Endodermal cell (in vitro differentiated cells): ENCODE measurements at places on chromosomes 1 and 21. TPM values are rescaled to one million over a fixed set of nuclear protein-coding genes. Genes with fewer than 3 reads are reported as not detected.
A peak's percentile ranks its signal among the peaks of the same experiment; 100 is the strongest.

Gene SV2A
- total RNA-seq, result 23.9 and 26.2 TPM in 2 replicates

Gene HSF2BP
- 0.95 and 1.7 TPM in 2 replicates for total RNA-seq

Gene ZNF281
- 39.0 to 57.8 TPM (median 51.7 TPM) in 3 replicates for total RNA-seq

Gene HSD11B1
- total RNA-seq, result not detected in 2 replicates

Gene RGS16
- total RNA-seq, result 12.7 to 19.4 TPM (median 18.5 TPM) in 3 replicates

DNA sequence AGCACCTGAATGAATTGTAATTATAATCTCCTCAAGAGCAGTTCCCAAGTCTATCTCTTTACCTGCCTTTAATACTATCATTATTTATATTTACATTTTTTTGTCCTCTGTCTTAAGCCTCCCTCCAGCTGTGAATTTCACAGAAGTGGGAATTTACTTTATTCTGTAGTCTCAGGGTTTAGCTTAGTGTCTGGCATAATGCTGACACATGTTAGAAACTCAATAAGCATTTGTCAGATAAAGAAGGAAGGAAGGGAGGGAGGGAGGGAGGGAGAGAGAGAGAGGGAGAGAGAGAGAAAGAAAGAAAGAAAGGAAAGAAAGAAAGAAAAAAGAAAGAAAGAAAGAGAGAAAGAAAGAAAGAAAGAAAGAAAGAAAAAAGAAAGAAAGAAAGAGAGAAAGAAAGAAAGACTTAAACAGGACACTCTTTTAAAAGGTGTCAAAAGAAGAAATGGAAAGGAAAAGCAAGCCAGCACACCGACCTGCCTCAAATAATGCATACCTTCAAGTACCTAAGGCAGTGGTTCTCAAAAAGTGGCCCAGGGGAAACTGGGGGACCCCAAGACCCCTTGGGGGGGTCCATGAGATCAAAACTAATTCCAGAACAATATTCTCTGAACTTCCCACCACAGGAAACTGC lies 1.8 kb upstream of the PGLYRP4 start:
- no peaks in the 10 kb centered on the region for H3K36me3 ChIP-seq
- no peaks in the 10 kb centered on the region for H3K27me3 ChIP-seq
- DNase-seq, result peak; percentile 21
- H3K4me3 ChIP-seq, result no peak overlapping the region
- no peaks in the 10 kb centered on the region for H3K4me1 ChIP-seq
- no peak overlapping the region for H3K27ac ChIP-seq

DNA sequence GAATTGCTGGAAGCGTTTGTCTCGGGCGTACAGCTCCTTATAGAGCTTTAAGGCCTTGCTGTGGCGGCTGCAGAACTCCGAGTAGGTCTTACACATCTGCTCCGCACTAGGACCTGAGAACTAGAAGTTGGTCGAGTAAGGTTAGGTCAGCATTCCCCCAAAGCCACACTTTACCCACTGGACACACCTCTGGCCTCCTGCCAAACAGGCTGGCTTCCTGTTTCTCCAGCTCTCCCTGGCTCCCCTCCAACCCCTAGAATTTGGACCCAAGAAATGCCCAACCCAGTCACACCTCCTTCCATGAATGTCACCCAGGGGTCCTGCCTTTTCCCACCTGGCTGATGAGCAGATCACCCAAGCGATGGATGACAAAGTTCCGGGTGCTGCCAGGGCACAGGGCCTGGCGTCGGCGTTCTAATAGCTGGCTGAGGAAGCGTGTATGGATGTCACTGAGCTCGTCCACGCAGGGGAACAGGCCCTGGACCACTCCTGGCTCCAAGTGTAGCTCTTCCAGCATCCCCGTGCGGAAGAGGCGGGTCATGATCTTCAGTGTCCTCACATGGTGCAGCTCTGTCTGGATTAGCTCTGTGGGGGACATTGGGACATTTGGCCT lies 15.6 kb downstream of the ARHGEF2 start:
- DNase-seq, result no peak
- H3K4me3 ChIP-seq, result no peak overlapping the region
- peaks cover 27% of the 10 kb centered on the region for H3K4me1 ChIP-seq
- peaks cover 91% of the 10 kb centered on the region for H3K36me3 ChIP-seq

- H3K27ac ChIP-seq, result no peak overlapping the region
- no peaks in the 10 kb centered on the region for H3K36me3 ChIP-seq
- H3K4me3 ChIP-seq, result no peak overlapping the region
- no peak for DNase-seq
- no peaks in the 10 kb centered on the region for H3K27me3 ChIP-seq
- H3K4me1 ChIP-seq, result no peaks in the 10 kb centered on the region
Observed at GRCh38 chr1:104768466-104768865, 1018.8 kb downstream of the AMY1C start.

- H3K4me3 ChIP-seq, result no peak overlapping the region
- no peaks in the 10 kb centered on the region for H3K36me3 ChIP-seq
- no peak for DNase-seq
- H3K27ac ChIP-seq, result no peak overlapping the region
Observed at GRCh38 chr1:60759291-60759690, 323.1 kb upstream of the NFIA start.

- no peak overlapping the region for H3K4me3 ChIP-seq
- no peaks in the 10 kb centered on the region for H3K27me3 ChIP-seq
- peaks cover 6% of the 10 kb centered on the region for H3K4me1 ChIP-seq
- no peak overlapping the region for H3K27ac ChIP-seq
- DNase-seq, result no peak
Observed at GRCh38 chr1:71298633-71299032, 217.8 kb upstream of the ZRANB2 start.

GRCh38 chr1:114446198-114446597 lies 64.8 kb downstream of the TRIM33 start:
- no peak overlapping the region for H3K4me3 ChIP-seq
- peaks cover 63% of the 10 kb centered on the region for H3K36me3 ChIP-seq
- no peak for DNase-seq
- no peaks in the 10 kb centered on the region for H3K27me3 ChIP-seq
- no peak overlapping the region for H3K27ac ChIP-seq

DNA sequence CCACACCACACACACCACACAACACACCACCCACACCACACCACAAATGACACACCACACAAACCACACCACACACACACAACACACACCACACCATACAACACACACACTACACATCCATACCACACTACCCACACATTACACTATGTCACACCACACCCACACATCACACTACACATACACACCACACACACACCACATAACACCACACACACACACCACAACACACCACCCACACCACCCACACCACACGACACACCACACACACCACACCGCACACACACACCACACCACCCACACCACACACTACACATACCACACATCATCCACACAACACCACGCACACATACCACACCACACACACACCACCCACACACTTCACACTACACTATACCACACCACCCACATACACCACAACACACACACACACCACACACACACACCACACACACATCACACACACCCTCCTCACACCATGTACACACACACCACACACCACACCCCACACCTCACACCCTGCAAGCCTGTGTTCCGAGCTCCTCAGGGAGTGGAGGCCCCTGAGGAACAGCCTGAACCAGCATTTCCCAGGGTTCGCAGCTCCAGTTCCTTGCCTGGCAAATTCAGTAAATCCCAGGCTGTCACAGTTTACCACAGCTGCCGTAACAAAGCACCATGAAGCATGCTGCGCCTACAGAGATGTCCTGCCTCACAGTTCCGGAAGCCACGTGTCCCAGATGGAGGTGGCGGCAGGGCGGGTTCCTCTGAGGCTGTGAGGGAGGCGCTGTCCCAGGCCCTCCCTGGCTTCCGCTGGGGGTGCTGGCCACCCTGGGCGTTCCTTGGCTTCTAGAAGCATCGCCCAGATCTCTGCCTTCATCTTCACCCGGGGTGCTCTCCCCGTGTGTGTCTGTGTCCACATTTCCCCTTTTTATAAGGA lies 69.8 kb upstream of the ATP5PO start:
- peaks cover 4% of the 10 kb centered on the region for H3K27me3 ChIP-seq
- H3K4me1 ChIP-seq, result no peaks in the 10 kb centered on the region
- no peak for DNase-seq
- no peaks in the 10 kb centered on the region for H3K36me3 ChIP-seq
- no peak overlapping the region for H3K27ac ChIP-seq
- no peak overlapping the region for H3K4me3 ChIP-seq

GRCh38 chr1:79323239-79324025 lies 316.9 kb upstream of the ADGRL4 start:
- DNase-seq, result no peak
- H3K4me1 ChIP-seq, result no peaks in the 10 kb centered on the region
- no peaks in the 10 kb centered on the region for H3K36me3 ChIP-seq
- H3K27me3 ChIP-seq, result no peaks in the 10 kb centered on the region
- no peak overlapping the region for H3K4me3 ChIP-seq

DNA sequence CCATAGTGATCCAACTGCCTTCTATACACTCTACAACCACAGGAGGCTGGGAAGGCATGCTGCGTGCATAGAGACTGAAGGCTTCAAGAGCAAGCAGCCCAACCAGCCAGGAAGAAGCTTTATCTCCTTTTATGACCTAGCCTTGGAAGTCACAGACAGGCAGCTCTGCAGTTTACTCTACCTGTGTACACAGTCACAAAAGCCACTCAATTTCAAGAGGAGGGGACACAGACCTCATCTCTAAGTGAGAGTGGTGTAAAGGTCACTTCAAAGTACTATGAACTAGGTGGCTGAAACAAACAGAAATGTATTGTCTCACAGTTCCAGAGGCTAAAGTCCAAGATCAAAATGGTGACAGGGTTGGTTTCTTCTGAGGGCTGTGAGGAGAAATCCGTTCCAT lies 69.6 kb upstream of the GJB5 start:
- no peak overlapping the region for H3K4me3 ChIP-seq
- H3K27ac ChIP-seq, result no peak overlapping the region

DNA sequence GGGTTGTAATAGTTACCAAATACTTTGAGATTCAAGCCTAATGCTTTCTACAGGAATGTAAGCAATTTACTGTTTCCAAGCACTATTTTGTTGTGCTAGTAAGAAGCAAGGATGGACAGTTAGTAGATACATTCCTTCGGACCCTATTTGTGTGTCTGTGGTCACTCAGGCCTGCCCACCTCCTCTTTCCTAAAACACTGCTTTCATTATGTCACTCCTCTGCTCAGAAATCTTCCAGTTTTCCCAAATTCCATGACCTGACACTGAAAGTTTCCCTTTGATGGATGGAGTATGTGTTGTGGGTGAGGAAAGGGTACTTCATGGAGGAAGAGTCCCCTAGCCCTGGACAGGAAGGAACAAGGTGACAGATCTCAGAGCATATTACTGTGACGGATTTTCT lies 141.1 kb downstream of the DISP1 start:
- DNase-seq, result no peak
- H3K27me3 ChIP-seq, result no peaks in the 10 kb centered on the region
- no peaks in the 10 kb centered on the region for H3K36me3 ChIP-seq
- no peaks in the 10 kb centered on the region for H3K4me1 ChIP-seq
- no peak overlapping the region for H3K4me3 ChIP-seq

DNA sequence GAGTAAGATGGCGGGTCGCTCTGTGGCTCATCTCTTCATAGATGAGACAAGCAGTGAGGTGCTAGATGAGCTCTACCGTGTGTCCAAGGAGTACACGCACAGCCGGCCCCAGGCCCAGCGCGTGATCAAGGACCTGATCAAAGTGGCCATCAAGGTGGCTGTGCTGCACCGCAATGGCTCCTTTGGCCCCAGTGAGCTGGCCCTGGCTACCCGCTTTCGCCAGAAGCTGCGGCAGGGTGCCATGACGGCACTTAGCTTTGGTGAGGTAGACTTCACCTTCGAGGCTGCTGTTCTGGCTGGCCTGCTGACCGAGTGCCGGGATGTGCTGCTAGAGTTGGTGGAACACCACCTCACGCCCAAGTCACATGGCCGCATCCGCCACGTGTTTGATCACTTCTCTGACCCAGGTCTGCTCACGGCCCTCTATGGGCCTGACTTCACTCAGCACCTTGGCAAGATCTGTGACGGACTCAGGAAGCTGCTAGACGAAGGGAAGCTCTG lies 2.4 kb downstream of the TNFAIP8L2 start:
- H3K27ac ChIP-seq, result no peak overlapping the region
- H3K27me3 ChIP-seq, result no peaks in the 10 kb centered on the region
- no peak overlapping the region for H3K4me3 ChIP-seq
- DNase-seq, result peak; percentile 57

GRCh38 chr1:2972011-2972878 lies 49.0 kb upstream of the ACTRT2 start:
- peak; percentile 13 for DNase-seq
- no peak overlapping the region for H3K4me3 ChIP-seq
- H3K4me1 ChIP-seq, result no peaks in the 10 kb centered on the region
- H3K27me3 ChIP-seq, result no peaks in the 10 kb centered on the region
- no peak overlapping the region for H3K27ac ChIP-seq
- no peaks in the 10 kb centered on the region for H3K36me3 ChIP-seq

DNA sequence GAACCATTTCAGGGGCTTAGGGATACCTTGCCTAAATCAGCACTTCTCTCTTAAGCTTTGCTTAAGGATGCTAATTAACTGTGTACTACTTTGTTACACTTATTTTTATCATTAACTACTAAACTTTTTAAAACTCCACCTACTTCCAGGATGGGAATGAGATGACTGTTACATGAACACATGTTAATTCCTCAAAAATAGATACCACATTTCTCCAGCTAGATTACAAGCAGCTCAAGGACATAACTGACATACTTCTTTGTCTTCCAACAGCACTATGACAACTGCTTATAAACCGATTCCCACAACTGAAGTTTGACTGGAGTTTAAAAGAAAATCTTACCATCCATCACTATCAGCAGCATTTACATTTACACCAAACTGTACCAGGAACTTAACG lies 53.7 kb downstream of the TP53BP2 start:
- no peak for DNase-seq
- peaks cover 81% of the 10 kb centered on the region for H3K36me3 ChIP-seq
- H3K27ac ChIP-seq, result no peak overlapping the region
- no peaks in the 10 kb centered on the region for H3K27me3 ChIP-seq
- no peak overlapping the region for H3K4me3 ChIP-seq
- H3K4me1 ChIP-seq, result peaks cover 6% of the 10 kb centered on the region
